Endodermal cell (in vitro differentiated cells): ENCODE measurements at places on chromosomes 7 and 10. TPM values are rescaled to one million over a fixed set of nuclear protein-coding genes. Genes with fewer than 3 reads are reported as not detected.
A peak's percentile ranks its signal among the peaks of the same experiment; 100 is the strongest.

FZD1 gene
- total RNA-seq: 2.5 and 2.6 TPM in 2 replicates

LRRD1 gene
- total RNA-seq: not detected in 3 replicates

OR6V1 gene
- not detected in 3 replicates for total RNA-seq

PNLIP gene
- not detected in 3 replicates for total RNA-seq

NET1 gene
- 47.3 and 50.3 TPM in 2 replicates for total RNA-seq

DNA sequence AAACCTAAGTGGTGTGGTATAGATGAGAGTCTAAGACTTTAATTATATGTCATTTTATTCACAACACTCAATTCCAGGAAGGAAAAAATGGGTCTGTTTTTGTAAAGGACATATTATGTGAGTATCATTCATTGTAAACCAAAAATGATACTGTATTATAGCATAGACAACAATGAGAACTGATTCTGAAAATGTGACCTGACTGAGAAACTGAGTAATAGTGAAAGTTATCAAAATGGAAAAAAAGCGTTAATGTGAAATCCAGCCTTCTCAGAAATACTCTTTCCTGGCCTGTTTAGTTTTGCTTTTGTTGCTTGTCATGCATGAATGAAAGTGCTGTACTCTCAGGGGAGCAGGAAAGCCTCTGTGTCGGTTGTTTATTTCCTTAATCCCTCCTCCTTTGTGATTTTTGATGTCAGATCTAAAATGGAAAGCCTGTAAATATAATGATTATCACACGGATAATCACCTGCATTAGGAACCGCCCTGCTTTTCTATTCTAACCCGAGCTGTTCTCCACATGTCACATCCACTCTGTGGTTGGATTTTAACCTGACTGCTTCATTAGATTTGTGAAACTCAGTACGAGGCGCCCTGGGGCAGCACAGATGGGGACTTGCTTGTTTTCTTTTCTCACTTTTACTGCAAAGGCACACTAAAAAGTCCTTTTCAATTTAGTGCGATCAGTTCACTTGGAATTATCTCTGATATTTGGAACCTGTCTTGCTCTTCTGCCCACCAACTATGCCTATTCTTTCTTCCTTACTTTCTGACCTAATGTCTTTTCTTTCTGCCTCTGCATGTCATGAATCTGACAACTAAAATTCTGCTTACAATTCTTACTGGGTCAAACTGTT is 240.9 kb upstream of the KAT6B start:
- H3K27ac ChIP-seq: peak overlapping the region; percentile 78
- no peaks in the 10 kb centered on the region for H3K27me3 ChIP-seq

DNA sequence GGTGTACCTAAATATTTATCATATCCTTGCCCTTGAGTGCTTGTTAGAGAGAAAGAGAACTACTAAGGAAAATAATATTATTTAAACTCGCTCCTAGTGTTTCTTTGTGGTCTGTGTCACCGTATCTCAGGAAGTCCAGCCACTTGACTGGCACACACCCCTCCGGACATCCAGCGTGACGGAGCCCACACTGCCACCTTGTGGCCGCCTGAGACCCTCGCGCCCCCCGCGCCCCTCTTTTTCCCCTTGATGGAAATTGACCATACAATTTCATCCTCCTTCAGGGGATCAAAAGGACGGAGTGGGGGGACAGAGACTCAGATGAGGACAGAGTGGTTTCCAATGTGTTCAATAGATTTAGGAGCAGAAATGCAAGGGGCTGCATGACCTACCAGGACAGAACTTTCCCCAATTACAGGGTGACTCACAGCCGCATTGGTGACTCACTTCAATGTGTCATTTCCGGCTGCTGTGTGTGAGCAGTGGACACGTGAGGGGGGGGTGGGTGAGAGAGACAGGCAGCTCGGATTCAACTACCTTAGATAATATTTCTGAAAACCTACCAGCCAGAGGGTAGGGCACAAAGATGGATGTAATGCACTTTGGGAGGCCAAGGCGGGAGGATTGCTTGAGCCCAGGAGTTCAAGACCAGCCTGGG is 11.4 kb downstream of the SERPINE1 start:
- H3K4me3 ChIP-seq: no peak overlapping the region
- H3K36me3 ChIP-seq: no peaks in the 10 kb centered on the region
- H3K27ac ChIP-seq: no peak overlapping the region
- H3K4me1 ChIP-seq: no peaks in the 10 kb centered on the region
- peak; percentile 93 for DNase-seq

DNA sequence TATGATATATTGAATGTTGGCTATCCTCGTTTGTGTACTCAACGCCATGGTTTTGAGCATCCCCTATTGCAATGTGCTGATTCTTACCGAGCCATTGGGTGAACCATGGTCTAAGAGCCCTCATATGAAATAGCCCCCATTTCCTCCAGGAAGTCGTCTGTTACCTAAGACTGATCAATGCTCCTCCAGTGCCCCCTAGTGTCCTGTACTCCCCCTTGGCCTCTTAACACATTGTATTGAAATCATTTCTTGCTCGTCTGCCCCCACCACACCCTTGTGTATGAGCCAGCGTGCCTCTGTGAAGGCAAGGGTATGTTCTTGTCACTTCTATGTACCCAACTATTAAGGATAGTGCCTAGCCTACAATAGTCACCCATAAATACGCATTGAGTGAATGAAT is 11.2 kb upstream of the SLC35B4 start:
- H3K36me3 ChIP-seq: no peaks in the 10 kb centered on the region
- DNase-seq: peak; percentile 89
- no peaks in the 10 kb centered on the region for H3K4me1 ChIP-seq
- no peak overlapping the region for H3K27ac ChIP-seq
- H3K27me3 ChIP-seq: no peaks in the 10 kb centered on the region
- H3K4me3 ChIP-seq: no peak overlapping the region

GRCh38 chr10:32338262-32338661 is 8.7 kb downstream of the EPC1 start:
- peaks cover 18% of the 10 kb centered on the region for H3K4me1 ChIP-seq
- H3K27ac ChIP-seq: no peak overlapping the region
- H3K4me3 ChIP-seq: no peak overlapping the region
- DNase-seq: no peak

DNA sequence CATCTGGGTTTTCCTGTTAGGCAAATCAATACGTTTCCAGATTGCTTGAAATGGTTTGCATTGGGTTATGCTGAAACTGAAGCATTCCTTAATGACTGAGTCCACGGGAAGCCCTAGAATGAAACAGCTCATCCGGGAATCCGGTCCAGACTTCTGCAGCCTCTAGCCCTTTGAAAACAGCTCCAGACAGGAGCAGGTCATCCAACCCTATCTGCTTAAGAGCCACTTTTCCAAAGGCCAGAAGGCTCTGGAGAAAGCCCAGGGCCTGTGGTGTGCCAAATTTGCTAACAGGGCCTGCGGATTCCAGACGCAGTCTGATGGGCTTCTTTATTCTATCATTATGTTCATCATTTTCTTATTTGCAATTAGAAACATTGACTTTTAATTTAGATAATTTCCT is 265.4 kb downstream of the SKIDA1 start:
- no peak overlapping the region for H3K4me3 ChIP-seq
- peaks cover 5% of the 10 kb centered on the region for H3K36me3 ChIP-seq
- DNase-seq: no peak
- H3K4me1 ChIP-seq: no peaks in the 10 kb centered on the region
- H3K27me3 ChIP-seq: no peaks in the 10 kb centered on the region

- no peak overlapping the region for H3K4me3 ChIP-seq
- no peaks in the 10 kb centered on the region for H3K4me1 ChIP-seq
- DNase-seq: peak; percentile 12
- no peak overlapping the region for H3K27ac ChIP-seq
- peaks cover 8% of the 10 kb centered on the region for H3K27me3 ChIP-seq
- H3K36me3 ChIP-seq: no peaks in the 10 kb centered on the region
These were observed 368.8 kb upstream of the ZMIZ1 start for GRCh38 chr10:78699971-78700370.

DNA sequence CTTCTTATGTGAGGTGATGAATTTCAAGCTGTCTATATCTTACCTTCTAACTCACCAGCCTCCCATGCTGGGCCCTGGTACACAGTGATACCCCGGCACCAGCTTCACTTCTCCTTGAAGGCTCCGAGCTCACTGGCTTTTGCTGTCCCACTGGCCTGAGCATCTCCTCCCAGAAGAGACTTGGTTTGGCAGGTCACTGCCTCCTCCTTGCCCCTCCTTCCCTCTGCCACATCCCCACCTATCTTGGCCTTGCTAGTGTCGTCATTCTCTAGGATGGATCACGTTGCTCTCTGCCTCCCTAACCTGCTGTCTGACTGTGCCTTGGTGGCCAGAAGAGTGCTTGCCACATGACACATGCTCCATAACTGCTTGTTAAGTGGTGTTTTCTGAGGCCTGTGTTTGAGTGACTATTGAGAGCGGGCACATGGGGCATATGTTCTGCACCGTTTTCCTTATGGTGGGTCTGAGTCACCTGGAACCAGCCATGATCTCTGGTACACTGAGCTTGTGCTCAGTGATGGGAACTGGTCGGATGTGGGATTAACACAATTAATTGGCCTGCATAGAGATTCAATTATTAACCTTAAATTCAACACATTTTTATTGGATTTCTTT is 86.5 kb downstream of the TMEM178B start:
- DNase-seq: no peak
- no peaks in the 10 kb centered on the region for H3K4me1 ChIP-seq
- no peak overlapping the region for H3K27ac ChIP-seq
- H3K36me3 ChIP-seq: no peaks in the 10 kb centered on the region
- H3K4me3 ChIP-seq: no peak overlapping the region
- no peaks in the 10 kb centered on the region for H3K27me3 ChIP-seq

DNA sequence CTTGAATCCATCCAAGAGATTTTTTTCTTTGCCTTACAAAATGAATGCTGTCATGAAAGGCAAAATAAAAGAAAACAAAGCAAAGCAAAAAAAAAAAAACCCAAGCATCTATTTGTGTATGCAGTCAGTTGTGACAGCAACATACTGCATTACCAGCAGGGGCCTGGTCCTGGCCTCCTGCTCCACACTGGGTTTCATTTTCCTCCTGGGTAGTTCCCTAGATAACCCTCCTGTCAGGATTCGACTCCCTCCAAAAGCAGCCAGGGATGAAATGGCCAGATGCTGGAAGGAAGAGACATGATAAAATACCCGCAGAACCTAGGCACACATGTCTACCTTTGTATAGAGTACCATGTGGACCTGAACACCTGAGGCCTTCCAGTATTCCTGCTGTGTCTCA is 148.6 kb downstream of the NRCAM start:
- no peaks in the 10 kb centered on the region for H3K4me1 ChIP-seq
- H3K36me3 ChIP-seq: no peaks in the 10 kb centered on the region
- peak overlapping the region; percentile 88 for H3K27ac ChIP-seq
- H3K27me3 ChIP-seq: no peaks in the 10 kb centered on the region
- no peak overlapping the region for H3K4me3 ChIP-seq

DNA sequence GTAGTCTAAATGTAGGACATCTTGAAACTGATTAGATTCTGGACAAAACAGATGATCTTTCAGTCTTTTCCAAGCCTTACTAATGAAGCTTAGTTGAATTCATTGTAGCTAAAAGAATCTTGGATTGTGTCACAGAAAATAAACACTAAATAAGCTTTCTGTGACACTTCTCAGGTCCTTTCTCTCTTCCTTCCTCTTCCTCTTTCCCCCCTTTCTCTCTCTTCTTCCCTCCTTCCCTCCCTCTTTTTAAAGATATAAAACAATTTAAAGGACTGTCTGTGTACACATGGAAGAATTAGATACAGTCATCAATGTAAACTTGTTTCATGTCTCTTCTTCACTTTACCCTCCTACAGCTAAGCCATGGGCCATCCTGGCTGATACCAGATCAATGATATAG is 5.3 kb upstream of the COMMD3 start:
- H3K4me3 ChIP-seq: no peak overlapping the region
- no peak for DNase-seq

DNA sequence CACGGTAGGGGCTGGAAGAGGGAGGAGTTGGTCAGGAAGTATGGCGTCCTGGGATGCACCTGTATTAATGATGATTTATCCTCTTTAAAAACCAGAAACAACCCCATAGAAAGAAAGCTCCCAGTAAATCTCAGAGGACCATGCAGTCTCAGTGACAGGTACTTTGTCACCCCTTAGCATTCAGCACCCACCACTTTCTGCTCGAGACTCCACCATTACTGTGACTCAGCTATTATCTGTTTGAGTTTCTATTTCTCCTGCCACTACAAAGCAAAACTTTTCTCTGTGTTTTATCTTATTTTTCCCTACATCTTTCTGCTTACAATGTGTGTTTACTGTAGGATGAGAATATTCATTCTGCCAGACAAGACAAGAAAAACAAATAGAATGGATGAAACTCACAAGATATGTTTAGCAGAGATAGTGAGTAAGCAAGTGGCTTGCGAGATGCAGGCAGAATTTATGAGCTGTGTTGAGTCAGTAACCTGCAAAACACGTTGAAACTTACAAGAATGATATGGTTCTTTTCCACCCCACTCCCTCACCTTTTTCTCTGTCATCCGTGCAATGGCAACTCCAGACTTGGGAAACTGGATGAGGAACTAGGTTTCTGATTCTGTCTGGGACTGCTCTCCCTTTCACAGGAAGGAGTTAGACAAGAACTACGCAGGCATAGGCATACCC is 127.1 kb downstream of the AOAH start:
- no peak for DNase-seq
- no peaks in the 10 kb centered on the region for H3K27me3 ChIP-seq
- H3K36me3 ChIP-seq: no peaks in the 10 kb centered on the region
- no peak overlapping the region for H3K27ac ChIP-seq
- no peaks in the 10 kb centered on the region for H3K4me1 ChIP-seq

GRCh38 chr7:32481176-32481575 is 9.0 kb downstream of the LSM5 start:
- DNase-seq: no peak
- no peak overlapping the region for H3K27ac ChIP-seq
- H3K36me3 ChIP-seq: peaks cover 4% of the 10 kb centered on the region
- H3K27me3 ChIP-seq: no peaks in the 10 kb centered on the region

- peak overlapping the region; percentile 10 for H3K27ac ChIP-seq
- H3K27me3 ChIP-seq: no peaks in the 10 kb centered on the region
- H3K36me3 ChIP-seq: peaks cover 46% of the 10 kb centered on the region
- DNase-seq: no peak
- H3K4me1 ChIP-seq: peaks cover 8% of the 10 kb centered on the region
These were observed 28.4 kb upstream of the AP5Z1 start for GRCh38 chr7:4747013-4747412.

DNA sequence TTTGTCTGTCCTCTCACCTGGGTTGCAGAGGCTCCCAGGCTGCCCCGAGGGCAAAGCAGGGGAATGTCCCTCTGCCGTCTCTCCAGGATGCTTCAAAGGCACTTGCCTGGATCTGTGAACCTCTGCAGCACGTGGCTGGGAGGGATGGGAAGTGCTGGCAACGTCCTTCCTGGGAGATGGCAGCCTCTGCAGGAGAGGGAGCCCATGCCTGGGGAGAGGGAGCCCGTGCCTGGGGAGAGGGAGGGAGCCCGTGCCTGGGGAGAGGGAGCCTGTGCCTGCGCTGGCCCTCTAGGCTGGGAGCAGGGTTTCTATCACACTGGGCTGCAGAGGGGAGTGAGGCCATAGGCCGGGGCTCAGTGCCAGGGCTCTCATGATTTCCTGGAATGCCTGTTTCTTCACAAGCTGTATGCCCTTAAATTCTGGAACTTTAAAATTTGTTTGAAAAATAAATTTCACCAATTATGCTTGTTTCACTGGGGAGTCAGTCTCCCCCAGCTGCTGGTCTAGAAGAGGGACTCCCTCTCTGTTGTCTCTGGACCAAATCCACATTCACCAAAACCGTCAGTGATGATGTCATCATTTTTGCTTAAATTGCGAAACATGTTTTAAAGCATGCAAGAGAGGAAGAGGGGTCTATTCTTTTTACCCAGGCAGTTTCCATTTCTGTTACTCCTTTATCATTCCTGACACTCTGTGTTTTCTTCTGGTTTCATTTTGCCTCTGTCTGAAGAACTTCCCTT is 135.7 kb downstream of the DNAJB6 start:
- H3K4me1 ChIP-seq: no peaks in the 10 kb centered on the region
- no peaks in the 10 kb centered on the region for H3K36me3 ChIP-seq
- peak; percentile 26 for DNase-seq
- H3K4me3 ChIP-seq: no peak overlapping the region
- H3K27me3 ChIP-seq: no peaks in the 10 kb centered on the region
- no peak overlapping the region for H3K27ac ChIP-seq
